ENCODE measurements at places on chromosomes 1 and 21.

DNA sequence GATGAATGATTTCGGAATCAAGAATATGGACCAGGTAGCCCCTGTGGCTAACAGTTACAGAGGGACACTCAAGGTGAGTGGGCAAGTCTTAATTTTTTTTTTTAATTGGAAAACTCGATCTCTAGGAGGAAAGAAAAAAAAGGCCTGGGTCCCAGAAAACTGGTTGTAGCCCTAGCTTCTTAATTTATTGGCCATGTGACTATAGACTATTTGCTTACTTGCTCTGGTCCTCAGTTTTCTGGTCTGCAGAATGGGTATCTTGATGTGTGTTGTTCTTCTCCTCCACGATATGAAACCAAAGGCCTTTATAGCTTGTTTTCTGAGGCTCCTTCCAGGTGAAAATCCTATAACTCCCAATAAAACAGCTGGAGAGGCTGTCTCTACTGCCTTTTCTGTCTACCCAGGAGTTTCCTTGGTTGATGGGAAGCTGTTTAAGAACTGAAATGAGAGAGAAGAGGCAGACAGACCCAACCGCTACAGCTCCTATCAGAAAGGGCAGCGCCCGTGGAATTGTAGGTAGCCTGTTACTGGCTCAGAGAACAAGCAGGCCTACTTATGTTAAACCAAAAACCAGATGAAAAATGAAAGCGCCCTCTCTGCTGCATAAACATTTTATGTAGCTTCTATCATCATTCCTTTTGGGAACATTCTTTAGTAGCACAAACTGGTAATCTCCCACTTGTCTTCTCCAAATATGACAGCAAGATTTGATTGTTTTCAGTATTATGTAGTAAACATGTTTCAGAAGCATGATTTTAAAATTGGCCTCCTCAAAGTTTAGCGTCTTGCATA lies 4.5 kb downstream of the ETS2 start:
- no peak for DNase-seq

DNA sequence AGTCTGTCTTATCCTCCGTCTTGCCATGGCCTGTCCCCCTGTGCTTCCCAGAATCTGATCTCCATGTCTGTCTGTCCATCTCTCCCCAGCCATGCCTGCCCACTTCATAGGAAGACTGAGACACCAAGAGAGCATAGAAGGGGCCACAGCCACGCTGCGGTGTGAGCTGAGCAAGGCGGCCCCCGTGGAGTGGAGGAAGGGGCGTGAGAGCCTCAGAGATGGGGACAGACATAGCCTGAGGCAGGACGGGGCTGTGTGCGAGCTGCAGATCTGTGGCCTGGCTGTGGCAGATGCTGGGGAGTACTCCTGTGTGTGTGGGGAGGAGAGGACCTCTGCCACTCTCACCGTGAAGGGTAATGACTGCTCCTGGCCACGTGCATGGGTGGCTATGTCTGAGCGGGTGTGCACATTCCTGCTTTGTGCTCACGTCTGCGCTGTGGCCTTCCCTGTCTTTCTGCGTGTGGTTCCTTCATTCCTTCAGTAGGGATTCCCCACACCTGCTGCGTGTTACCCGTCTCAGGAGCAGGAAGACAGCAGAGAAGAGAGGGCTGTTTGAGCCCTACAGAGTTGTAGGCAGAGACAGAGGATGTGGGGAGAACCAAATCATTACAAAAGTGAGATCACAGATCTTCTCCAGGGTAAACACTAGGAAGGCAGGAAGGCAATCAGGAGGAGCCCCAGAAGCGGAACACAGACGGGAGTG lies 80.8 kb downstream of the OBSCN start:
- no peak for DNase-seq

DNA sequence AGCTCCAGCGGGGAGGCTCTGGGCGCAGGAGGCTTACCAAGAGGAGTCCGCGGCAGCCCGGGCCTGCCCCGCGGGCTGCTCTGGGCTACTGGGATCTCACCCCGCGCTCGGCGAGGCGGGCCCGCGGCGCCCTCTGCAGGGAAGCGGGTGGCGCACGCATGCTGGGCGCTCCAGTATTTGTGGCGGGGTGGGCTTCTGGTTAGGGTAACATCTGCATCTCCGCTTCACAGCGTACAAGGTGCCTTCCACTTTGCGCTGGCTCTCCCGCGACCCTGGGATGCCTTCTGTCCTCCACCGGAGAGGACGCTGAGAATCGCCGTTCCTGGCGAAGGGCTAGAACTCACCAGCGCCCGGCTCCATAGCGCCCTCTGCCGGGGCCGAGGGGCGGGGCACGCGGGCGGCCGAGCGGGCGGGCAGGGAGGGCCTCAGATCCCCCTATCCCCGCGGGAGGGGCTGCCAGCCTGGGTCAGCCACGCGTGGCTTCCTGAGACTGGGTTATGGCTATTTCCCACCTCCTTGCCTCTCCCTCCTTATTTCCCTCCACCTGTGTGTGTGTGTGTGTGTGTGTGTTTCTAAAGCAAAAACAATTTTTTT lies 46.6 kb upstream of the CTBS start:
- peak; percentile 71 for DNase-seq

- DNase-seq = no peak
These were observed 89.6 kb upstream of the CD34 start for GRCh38 chr1:208000504-208000903.

DNA sequence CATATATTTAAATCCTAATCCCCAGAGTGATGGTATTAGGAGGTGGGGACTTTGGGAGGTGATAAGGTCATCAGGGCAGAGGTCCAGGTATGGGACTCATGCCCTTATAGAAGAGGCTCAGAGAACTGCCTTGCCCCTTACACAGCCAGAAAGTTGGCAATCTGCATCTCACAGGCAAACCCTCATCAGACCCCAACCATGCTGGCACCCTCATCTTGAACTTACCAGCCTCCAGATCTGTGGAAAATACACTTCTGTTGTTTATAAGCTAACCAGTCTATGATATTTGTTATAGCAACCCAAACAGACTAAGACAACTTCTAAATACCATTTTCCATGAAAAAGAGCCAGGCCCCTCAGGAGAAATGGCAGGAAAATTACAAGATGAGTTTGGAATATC lies 69.3 kb upstream of the PRDX6 start:
- DNase-seq = no peak

- DNase-seq = peak; percentile 54
These were observed 12.2 kb downstream of the ADAMTSL4 start for GRCh38 chr1:150561254-150561973.

GRCh38 chr1:118751166-118751565 lies 237.0 kb downstream of the TBX15 start:
- no peak for DNase-seq

- no peak for DNase-seq
These were observed 22.4 kb upstream of the SRRM1 start for GRCh38 chr1:24620678-24621077.

GRCh38 chr1:151499365-151499764 lies 11.8 kb upstream of the CGN start:
- no peak for DNase-seq

DNA sequence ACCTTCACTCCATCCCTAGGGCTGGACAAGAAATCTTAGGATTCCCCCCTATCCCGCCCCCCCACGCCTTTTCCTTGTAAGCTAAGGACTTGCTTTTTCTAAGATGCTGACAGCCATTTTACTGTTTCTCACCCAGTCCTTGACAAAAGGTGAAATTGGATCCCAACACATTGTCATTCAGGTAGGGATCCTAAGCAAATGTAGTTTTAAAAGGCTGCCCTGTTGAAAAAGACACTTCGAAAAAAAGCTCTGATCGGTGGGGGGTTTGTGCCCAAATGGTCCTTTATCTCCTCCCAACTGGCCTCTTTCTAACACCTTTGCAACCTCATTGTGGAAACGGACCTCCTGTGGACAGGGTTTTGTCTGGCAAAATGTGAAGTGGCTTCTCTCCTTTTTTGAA lies 2.9 kb downstream of the CACHD1 start:
- no peak for DNase-seq

GRCh38 chr1:171625225-171625624 lies 3.2 kb downstream of the MYOCOS start:
- no peak for DNase-seq

DNA sequence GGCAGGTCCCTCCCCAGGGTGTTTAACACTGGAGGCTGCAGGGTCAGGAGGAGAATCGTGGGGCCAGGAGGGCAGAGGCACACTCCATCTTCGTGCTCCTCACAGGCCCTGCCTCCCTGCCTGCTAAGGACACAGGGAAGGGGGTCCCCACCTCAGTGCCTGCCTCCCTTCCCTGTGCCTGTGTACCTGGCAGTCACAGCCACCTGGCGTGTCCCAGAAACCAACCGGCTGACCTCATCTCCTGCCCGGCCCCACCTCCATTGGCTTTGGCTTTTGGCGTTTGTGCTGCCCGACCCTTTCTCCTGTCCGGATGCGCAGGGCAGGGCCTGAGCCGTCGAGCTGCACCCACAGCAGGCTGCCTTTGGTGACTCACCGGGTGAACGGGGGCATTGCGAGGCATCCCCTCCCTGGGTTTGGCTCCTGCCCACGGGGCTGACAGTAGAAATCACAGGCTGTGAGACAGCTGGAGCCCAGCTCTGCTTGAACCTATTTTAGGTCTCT lies 623 bp upstream of the BGLAP start:
- DNase-seq = no peak

DNA sequence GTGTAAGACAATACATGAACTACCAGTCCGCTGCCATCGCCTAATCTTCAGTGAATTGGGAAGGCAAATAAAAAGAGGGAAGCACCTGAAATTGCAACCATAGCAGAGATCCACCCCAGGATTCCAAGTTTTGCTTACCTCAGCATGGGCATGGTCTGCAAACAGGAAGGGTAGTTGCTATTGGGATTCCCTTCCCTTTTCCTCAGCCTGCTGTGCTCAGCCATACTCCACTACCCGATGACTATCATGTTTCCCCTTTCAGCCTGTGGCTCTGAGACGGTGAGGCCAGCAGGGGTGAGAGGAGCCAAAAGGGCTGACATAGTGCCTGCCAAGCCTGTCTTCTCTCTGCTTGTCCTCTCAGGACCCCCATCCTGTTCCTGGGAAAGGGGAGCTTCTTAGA lies 64.2 kb downstream of the GPR137B start:
- DNase-seq = no peak

- DNase-seq = no peak
These were observed 102.8 kb upstream of the COL24A1 start for GRCh38 chr1:86259390-86259789.

DNA sequence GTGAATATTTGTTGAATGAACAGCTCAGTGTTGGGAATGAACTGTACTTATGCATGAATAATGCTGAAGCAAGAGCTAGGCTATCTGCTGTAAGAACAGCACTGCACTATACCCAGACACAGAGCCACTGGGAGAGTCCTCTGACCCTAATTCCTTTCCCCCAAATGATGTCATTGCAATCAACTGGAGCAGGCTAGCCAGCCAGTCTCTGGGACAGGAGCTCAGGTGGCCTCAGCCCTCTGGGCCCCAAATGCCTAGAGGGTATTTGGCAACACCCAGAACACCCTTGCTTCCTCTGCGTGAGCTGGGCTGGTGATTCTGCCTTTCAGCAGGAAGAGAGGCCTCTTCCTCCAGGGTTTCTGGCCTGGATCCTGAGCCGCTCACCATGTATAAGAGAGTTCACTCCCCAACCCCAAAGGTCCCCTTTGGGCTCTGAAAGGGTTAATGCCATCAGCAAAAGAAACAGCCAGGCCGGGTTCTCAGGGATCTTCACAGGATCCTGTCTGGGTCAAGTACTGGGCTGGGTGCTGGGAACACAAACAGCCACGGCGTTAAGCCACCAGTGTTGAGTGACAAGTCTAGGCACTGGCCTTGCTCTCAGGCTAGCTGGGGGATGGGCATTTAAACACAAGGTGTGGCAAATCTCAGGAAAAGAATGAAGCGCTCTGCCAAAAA lies 3.7 kb upstream of the PADI4 start:
- no peak for DNase-seq

GRCh38 chr1:208569181-208569580 lies 325.0 kb upstream of the PLXNA2 start:
- no peak for DNase-seq

DNA sequence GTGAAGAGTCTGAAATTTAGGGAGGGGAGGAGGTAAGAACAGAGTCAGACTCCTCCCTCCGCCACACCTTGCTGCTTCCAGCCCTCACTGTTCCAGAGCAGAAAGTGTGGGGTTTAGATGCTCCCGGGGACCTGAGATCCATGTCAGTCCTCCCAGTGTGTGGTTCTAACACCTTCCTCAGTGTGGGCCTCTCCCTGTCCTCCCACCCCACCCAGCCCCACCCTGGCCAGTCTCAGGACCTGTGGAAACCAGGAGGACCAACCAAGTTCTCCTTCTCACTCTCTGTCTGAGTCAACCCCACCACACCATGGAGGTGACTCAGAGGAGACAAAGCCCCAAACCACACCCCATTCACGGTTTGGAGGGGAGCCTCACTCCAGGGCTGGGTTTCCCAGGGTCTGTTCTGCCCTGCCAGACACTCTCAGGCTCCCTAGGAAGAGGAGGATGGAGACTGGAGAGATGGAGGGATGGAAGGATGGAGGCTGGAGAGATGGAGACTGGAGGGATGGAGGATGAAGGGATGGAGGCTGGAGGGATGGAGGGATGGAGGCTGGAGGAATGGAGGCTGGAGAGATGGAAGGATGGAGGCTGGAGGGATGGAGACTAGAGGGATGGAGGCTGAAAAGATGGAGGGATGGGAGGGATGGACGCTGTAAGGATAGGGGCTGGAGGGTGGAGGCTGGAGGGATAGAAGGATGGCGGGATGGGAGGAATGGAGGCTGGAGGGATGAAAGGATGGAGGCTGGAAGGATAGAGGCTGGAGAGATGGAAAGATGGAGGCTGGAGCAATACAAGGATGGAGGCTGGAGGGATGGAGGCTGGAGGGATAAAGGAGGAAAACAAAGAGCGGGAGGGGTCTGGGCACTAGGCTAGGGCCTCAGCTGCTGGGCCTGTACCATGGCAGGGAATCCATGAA lies 100.9 kb upstream of the RUNX3 start:
- DNase-seq = peak; percentile 79

GRCh38 chr1:164796916-164797315 lies 237.9 kb downstream of the PBX1 start:
- no peak for DNase-seq

- no peak for DNase-seq
These were observed 13.3 kb upstream of the TLR5 start for GRCh38 chr1:223156343-223156742.

- DNase-seq = no peak
These were observed 22.9 kb downstream of the SPEN start for GRCh38 chr1:15870421-15870820.

DNA sequence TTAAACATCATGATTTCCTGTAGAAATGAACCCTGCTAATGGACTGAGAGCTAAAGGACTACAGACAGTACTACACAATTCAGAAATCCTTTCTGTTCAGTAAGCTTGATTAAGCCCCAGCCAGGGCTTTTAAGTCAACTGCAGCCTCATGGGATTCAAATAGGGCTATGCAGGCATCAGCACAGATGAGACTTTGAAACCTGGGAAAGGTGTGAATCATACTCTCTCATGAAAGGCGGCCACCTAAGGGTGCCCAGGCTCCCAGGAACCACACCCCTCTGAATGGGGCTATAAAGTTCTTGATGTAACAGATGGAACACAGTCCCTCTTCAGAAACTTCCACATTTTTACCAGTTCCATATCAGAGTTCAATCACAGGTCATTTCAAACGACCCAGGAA lies 7.6 kb downstream of the SIPA1L2 start:
- DNase-seq = no peak

GRCh38 chr1:89429062-89429461 lies 65.2 kb downstream of the GBP6 start:
- DNase-seq = no peak

All from stimulated activated naive CD4-positive, alpha-beta T cell treated with Interleukin-2 at 50 U/mL for 16 hours (primary cell).